RWPE2 (cell line): ENCODE measurements at places on chromosomes 5 and 9.

GRCh38 chr9:7118633-7119032 is 360.9 kb downstream of the KDM4C start:
- no peak for DNase-seq

DNA sequence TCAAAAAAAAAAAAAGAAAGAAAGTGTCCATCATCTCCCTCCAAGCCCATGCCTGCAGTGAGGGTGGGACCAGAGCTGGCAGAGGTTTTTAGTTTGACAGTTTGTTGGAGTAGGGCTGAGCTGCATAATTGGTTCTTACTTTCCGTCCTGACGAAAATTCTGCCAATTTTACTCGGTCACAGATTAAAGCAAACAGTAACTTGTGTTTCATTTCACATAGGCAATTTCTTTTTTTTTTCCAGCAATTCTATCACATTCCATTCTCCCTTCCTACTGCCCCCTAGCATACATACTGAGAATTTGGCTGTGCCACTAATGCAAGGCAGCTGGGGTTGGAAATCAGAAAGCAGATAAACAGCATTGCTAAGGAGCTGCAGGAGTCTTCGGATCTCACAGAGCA is 132.4 kb downstream of the FRMD3 start:
- no peak for DNase-seq

DNA sequence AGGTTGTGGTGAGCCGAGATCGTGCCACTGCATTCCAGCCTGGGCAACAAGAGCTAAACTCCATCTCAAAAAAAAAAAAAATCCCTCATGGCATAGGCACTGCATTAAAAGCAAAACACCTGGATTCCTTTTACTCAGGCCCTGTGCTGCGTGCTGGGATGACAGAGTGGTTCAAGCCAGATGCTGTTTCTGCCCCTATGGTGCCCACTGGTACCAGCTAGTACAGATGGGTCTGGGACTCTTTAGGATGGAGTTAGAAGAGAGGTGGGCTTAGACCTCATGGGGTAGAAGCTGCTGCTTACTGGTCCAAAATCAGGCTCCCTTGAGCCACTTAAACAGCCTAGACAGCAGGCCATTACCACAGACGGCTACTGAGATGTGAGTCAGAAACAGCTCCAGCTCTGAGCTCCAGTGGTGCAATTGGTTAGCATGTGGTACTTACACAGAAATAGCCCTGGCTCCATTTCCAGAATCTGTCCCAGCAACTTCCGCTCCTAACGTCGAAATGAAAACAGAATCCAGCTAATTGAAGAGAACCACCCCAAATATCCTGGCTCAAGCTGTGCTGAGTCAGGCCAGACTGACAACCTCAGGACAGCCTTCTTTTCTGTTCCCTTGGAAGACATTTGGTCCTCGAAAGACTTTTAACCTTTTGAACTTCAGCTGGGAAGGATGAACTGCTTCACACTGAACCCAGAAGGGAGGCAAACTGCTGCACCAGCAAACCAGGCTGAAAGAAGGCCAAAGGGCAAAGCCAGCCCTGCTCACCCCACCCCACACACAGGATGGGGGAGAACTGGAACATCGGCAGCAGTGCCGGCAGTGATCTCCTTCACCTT is 15.5 kb downstream of the C5orf15 start:
- DNase-seq = no peak

GRCh38 chr5:166262395-166262794 is 2029.0 kb upstream of the WWC1 start:
- no peak for DNase-seq

GRCh38 chr5:177366528-177367322 is 9.0 kb downstream of the RGS14 start:
- peak; percentile 85 for DNase-seq

DNA sequence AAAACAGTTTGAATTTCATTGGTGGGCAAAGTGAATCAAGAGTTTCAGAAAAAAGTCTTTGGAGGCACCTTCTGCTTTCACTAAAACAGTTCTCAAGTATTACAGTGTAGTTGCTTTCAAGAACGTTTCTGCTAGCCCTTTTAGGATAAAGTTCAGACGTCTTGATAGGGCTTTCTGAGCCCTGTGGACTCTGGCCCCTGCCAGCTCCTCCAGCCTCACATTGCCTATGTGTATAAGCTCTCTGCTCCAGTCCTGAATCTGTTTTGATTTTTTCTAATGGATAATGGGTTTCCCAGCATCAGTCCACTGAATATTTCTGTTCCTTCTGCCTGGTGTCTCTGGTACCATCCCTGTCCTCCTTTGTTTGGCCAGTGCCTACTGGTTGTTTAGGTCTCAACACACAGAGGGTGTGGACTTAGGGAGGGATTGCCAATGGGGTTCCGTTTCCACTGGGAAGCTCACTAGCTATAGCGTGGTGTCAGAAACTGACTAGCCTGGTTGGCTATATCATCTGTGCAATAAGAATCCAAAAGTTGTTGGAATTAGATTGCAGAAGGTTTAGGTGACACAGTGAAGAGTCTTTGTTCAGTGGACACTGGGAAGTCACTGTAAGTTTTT is 26.4 kb downstream of the ARHGAP26 start:
- no peak for DNase-seq

DNA sequence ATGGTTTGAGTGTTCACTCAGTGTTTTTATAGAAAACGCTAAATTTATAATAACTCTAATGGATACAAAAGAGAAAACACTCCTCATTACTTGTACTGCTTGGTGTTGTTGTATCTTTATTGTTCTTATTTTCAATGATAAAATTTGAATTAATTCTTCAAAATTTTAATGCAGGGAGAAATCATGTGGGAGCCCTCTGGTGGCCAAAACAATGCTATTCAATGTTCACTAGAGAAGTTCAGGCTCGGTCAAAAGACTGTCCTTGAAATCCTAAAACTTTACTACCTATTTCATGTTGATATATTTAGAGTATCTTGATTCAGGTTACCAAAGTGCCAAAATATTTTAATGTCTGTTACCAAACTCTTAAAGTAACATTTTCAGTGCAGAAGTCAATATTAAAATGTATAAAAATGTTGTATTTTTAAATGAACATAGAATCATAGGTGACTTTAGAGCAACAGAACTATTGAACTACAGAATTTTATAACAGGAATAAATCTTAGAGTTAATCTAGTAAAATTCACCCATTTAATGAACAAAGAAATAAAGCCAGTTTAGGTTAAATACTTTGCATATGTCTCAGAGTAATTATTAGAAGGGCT is 1259.8 kb downstream of the PTPRD start:
- no peak for DNase-seq

- no peak for DNase-seq
Measured at GRCh38 chr9:105293408-105293807, 49.0 kb downstream of the SLC44A1 start.

- DNase-seq = no peak
Measured at GRCh38 chr5:4855880-4856279, 284.2 kb upstream of the ADAMTS16 start.

- no peak for DNase-seq
Measured at GRCh38 chr5:55363856-55364255, 56.1 kb downstream of the MTREX start.

DNA sequence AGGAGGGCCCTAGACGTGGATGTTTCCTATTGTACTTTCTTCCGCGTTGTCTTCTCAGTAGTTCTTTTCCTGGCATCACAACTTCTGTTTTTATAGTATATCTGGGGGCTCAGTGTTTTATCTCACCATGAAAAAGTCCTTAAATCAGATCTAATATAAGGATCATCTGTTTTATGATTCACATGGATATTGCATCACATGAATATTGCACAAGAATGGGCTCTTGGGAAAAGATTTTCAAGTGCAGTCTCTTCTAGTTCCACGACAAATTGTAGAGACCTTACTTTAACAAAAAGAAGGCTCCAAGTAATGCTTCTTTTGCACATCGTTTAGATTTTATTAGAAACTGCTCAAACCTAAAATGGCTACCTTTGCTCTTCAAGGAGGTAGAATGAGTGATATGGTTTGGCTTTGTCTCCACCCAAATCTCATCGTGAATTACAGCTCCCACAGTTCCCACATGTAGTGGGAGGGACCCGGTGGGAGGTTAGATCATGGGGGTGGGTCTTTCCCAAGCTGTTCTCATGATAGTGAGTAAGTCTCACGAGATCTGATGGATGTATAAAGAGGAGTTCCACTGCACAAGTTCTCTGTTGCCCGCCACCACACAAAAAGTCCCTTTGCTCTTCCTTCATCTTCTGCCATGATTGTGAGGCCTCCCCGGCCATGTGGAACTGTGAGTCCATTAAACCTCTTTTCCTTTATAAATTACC is 53.7 kb upstream of the FAM120A start:
- no peak for DNase-seq

- DNase-seq = no peak
Measured at GRCh38 chr9:85876628-85877027, 64.3 kb upstream of the NAA35 start.

DNA sequence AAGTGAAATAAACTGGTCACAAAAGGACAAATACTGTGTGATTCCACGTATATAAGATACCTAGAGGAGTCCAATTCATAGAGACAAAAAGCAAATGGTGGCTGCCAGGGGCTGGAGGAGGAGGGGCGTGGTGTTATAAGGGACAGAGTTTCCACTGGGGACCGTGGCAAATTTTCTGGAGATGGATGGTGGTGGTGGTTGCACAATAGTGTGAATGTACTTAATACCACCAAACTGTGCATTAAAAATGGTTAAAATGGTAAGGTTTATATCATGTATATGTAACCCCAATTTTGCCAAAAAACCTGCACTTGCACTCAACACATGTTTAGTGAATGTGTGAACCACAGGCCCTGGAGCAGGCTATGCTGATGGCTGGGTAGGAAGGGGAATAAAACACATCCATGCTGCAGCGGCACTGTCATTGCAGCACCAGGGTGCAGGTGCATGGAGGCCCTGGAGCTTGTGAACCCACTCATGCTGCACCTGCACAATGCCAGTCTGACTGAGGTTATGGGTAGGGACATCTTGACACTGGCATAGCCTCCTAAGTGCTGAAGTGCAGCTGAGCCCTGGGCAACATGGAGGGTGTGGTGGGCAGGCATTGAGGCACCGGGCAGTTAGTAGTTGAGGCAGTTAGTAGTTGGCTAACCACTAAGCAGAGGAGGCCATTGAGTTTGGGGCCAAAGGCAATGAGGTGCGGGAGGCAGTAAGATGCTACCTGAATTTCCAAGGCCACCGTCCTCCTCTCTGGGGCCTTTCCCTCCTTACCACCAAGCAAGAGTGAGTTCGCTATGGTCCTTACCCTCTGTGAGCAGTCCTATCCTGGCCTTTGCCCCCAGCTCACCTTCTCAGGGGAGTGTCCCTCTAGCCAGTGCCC is 3.5 kb upstream of the PHF2 start:
- no peak for DNase-seq

DNA sequence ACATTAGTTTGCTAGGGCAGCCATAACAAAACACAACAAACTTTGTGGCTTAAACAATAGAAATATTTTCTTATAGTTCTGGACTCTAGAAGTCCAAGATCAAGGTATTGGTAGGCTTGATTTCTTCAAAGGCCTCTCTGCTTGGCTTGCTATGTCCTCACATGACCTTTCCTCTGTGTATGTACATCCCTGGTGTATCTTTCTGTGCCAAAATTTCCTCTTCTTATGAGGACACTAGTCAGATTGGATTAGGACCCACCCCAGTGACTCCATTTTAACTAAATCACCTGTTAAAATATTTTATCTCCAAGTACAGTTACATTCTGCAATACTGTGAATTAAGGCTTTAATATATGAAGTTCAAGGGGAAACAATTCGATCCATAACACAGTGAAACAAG is 168.9 kb upstream of the CCNH start:
- no peak for DNase-seq

- no peak for DNase-seq
Measured at GRCh38 chr5:128671943-128672342, 133.9 kb upstream of the FBN2 start.

GRCh38 chr5:2757563-2758351 is 6.3 kb upstream of the IRX2 start:
- DNase-seq = peak; percentile 98

DNA sequence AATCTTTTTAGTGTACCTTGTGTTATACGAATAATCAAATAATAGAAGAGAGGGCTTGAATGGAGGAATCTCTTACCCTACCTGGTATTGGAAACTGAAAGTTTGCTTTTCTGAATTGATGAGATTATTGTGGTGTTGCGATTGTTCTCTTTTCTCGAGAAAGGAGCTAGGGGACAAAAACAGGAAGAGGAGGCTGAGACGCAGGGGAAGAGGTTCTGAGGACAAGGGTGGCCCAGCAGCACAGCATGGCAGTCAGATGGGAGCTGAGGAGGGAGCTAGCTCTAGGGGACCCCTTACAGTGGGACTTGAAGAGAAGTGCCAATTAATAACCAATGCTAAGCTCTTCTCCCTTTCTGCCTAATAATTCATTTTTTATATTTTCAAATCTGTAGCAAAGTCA is 183.3 kb upstream of the DMAC1 start:
- DNase-seq = no peak

DNA sequence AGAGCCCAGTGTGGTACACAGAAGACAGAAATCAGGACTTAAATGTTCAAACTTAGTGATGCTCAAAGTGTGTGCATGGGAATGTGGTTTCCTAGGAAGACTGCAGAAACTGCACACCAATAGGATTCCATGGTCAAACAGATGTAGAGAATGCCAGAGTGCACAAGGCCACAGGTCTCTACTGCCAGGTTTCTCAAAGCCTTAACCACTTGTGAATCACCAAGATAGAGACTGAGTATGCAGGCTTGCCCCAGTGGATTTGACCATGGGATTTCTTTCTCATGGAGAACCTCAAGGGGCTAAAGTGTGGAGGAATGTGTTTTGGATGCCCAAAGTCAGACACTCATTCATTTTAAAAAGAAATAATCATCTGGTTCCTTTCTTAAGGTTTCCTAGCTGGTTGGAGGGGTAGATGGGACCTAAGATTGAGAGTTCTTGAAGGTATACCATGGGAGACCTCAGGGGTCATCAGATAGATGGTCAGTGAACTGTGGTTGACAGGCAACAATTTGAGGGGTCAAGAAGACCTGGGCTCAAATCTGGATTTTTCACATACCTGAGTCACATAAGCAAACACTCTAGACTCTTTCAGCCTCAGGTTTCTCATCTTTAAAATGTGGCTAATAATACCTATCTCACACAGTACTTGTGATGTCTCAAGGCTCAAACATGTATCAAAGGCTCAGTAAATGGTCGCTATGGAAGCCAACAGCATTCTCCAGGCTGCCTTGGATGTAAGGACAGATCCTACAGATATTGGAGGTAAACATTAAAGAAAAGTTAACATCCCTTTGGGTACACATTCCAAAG is 81.1 kb downstream of the BOD1 start:
- DNase-seq = no peak

DNA sequence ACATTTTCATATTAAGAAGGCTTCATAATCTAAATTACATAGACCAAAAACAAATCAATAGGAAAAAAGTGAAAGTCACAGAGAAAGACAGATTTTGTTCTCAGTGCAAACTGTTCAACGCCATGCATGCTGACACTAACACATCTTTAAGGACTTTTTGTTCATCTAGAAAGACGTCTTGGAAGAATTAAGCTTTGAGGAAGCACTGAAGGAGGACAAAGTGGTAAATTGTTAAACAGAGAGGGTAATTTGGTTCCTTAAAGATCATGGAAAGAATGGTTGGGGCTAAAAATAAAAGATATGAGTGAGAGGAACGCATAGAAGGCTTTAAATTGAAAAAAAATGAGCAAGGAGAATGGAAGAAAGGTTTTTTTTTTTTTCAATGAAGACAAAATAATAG is 9.1 kb downstream of the MEGF9 start:
- DNase-seq = no peak
